Esophagus mucosa (tissue), 1 donor: ENCODE measurements at places on chromosomes 3 and 15.
A peak's percentile ranks its signal among the peaks of the same experiment; 100 is the strongest.

DNA sequence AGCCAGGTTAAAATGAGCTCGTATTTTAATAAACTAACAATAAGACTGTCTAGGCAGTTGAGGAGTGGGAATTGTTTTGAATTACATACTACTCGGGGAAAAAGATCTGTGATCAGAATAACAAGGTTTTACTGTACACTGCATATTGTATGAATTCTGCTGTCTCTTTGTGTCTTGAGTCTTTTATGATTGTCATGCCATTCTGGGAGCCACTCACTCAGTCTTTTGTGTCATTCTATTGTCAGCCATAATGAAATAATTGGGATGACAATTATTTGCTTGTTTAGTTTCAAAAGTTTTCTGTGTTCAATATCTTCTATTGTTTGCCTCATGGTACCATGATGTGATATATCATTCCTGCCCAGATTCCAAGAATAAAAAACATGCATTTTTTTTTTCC, 339.6 kb upstream of the TBL1XR1 start:
- no peak for ATAC-seq

DNA sequence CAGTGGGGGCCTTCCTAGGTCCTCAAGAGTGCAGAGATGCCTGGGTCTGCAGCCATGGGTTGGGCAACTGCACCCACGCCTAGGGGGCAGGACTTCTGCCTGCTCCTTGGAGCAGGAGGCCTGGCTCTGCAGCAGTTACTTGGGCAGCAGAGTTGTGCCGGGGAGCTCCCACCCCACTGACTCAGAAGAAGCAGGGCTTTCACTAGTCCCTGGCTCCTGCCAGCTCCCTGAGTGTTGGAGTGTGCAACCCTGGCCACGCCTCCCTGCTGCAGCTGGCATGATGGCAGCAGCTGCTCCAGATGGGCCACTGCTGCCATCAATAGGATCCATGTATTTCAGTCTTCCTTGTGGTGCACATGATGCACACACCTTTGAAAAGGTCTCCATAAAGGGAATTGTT, 40.6 kb upstream of the KCNH8 start:
- ATAC-seq = peak; percentile 32

GRCh38 chr3:101827211-101828174, 21.8 kb upstream of the NFKBIZ start:
- peak; percentile 76 for ATAC-seq

GRCh38 chr3:64360280-64360679, 135.0 kb upstream of the PRICKLE2 start:
- ATAC-seq = no peak

GRCh38 chr3:144912968-144913367, 941.3 kb downstream of the DIPK2A start:
- no peak for ATAC-seq

- no peak for ATAC-seq
Observed at GRCh38 chr15:26767169-26767670, 5.6 kb downstream of the GABRB3 start.

- ATAC-seq = no peak
Observed at GRCh38 chr3:177946497-177946896, 589.7 kb upstream of the KCNMB2 start.

GRCh38 chr3:131714585-131715220, 211.9 kb upstream of the MRPL3 start:
- no peak for ATAC-seq

GRCh38 chr3:47385007-47385406, 4.2 kb downstream of the PTPN23 start:
- no peak for ATAC-seq

DNA sequence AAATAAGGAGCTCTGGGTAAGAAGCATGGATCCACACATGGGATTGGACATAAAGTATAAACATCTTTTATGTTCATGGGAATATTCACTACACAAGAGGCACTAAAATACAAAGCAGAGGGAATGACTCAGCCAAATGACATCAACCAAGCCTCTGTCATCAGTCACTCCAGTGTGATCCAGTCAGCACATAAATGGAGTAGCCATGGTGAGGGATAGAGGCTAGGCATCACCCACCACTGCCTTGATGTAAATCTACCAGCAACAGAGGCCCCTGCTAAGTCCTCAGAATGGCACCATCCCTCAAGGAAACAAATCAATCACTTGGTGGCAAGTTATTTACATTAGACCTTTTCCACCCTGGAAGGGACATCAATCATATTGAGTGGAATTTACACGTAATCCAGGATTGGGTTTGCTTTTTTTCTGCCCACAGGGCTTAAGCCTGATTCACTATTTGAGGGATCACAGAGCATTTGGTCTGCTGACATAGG, 27.2 kb downstream of the VEPH1 start:
- ATAC-seq = no peak

DNA sequence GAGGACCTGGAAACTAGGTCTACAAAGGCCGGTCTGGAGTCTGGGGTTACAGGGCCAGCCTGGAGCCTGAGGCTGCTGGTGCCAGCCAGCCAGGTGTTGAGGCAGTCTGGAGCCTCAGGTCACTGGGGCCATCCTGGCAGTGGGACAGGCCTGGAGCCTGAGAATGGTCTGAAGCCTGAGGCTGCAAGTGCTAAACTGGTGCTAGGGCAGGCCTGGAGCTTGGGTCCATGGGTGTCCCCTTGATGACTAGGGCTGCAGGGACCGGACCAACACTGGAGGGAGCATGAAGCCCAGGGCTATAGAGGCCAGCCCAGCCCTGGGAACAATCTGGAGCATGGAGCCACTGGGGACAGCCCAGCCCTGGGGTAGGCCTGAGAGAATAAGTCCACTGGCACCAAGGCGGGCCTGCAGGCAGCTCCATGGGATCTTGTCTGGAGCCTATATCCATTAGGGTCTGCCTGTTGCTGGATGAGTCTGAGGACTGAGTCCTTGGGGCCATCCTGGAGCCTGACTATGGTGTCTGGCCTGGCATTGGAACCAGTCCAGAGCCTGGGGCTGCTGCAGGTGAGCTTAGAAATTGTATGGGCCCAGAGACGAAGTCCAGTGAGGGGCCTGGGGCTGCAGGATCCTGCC, 101.9 kb downstream of the GLDN start:
- ATAC-seq = peak; percentile 18

GRCh38 chr3:53375019-53375418, 27.7 kb upstream of the DCP1A start:
- peak; percentile 89 for ATAC-seq

- ATAC-seq = peak; percentile 70
Observed at GRCh38 chr15:98881526-98882520, 125.8 kb downstream of the PGPEP1L start.

DNA sequence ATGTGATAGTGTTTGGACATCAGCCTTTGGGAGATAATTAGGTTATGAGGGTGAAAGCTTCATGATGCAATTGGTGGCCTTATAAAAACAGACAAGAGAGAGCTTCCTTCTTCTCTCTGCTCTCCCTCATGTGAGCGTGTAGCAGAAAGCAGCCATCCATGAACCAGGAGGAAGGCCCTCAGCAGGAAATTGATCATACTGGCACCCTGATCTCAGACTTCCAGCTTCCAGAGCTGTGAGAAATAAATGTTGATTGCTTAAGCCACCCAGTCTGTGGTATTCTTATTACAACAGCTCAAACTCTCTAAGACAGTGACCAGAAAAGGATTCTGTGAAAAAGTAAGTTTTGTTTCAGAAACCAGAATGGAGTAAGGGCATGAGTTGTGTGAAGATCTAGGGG, 13.3 kb downstream of the STAC start:
- no peak for ATAC-seq

- no peak for ATAC-seq
Observed at GRCh38 chr3:55515550-55516246, 28.6 kb upstream of the WNT5A start.

DNA sequence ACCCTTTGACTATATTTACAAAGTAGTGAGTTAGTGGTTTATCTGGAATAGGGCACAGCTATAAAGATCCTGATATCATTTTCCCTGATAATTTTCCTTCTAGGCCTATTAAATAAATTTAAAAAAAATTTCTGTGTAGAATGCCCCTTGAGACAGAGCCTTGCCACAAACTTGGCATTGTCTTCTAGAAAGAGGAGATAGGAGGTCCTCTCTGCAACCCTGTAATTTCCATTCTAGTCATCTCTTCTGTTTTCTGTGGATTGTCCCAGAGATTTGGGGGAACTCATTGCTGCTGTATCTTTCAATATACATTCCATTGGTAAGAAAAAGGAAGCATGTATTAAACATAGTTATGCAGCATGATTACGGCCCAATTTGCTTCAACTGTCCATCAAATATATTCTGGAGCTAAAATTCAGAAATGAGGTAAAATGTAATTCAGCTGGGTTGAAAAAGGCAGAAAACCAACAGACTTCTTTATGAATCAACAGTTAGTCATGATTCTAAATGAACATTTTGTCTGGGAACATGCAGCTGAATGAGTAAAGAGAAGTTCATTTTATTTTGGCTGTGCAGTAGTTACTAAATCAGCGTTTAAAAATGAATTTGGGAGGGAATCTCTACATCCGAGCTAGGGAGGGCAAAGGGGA, 401.1 kb downstream of the NAALADL2 start:
- ATAC-seq = no peak

DNA sequence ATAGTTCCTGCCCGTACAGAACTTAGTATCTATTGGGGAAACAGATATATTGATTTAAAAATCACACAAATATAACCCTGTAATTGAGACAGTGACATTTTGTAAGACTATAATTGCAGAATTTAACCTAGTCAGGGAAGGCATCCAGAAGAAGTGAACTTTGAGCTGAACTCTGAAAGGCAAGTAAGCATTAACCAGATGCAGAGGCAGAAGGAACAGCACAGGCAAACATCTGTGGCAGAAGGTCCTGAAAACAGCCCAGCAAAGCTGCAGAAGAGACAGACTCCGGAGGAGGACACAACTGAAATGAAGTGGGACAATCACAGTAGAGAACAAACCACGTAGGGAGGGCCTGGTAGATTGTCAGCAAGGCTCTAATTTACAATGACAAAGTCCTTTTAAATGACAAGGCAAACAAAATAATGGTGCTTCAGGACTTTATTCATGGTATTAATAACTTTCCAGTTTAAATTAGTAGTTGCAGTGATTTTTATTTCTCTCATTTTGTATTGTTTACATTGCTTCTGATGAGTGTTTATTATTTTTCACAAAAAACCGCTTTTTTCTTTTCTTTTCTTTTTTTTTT, 14.5 kb downstream of the BCL2A1 start:
- ATAC-seq = no peak

- peak; percentile 87 for ATAC-seq
Observed at GRCh38 chr3:190338717-190339116, 16.5 kb upstream of the CLDN1 start.

DNA sequence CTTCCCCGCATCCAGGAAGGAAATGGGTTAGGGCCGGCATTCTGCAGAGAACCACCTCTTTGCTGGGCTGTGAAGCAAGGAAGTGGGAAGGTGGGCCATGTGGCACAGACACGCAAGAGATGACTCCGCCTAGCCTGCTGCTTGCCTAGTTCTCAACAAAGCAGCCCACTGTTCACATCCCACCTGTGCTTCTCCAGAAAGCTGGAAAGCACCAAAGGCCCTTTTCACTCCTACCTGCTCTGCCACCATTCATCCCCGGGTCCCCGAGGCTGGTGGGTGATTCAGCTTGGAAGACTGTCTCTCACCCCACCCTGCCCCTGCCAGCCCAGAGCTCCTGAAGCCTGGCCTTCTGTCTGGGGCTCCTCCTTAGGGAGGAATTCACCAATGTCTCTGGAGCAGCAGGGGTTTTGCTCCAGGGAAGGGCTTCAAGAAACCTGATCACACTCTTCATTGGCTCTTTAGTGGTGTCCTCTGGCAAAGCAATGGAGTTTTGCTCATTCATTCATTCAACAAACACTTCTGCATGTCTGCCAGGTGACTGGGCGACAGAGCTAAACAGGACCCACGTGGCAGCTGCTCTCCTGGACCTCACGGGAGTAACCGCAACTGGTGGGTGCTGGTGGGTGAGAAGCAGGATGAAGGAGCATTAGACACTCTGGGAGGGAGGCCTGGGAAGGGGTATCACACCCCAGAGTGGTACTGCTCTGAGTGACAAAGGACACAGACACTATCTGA, 145.4 kb upstream of the TLE3 start:
- no peak for ATAC-seq

- no peak for ATAC-seq
Observed at GRCh38 chr3:127767126-127767525, 55.2 kb downstream of the MGLL start.

GRCh38 chr15:66864871-66865281, 162.8 kb downstream of the SMAD6 start:
- no peak for ATAC-seq

- peak; percentile 67 for ATAC-seq
Observed at GRCh38 chr15:101641894-101642293, 10.3 kb downstream of the TM2D3 start.

- ATAC-seq = no peak
Observed at GRCh38 chr15:46854564-46854963, 862.7 kb upstream of the SEMA6D start.

DNA sequence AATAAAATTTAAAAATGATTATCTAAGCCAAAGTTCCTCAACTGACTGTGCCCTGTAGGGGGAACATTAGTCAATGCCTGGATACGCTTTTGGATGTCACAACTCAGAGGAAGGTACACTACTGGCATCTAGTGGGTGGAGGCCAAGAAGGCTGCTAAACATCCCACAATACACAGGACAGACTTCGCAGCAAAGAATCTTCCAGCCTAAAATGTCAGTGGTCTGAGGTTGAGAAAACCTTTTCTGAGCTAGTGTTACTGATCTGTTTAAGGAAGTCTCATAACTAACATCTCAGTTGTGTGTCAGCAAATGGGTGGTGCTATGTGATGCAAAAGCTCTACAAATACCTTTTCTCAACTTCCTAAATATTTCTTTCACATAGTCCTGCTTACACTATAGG, 20.9 kb upstream of the LDHAL6B start:
- ATAC-seq = peak; percentile 41

DNA sequence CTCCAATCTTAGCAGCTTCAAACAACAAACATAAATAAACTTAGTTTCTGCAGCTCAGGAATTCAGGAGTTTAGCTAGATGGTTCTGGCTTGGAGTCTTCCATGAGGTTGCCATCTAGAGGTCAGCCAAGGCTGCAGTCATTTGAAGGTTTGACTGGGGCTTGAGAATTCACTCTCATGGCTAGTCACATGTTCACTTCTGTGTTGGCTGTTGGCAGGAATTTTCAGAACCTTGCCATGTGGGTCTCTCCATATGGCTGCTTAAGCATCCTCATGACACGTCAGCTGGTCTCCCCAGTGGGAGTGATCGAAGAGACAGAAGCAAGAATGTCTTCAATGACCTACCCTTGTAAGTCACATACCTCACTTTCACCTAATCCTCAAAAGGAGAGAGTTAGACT, 269.2 kb upstream of the CNTN3 start:
- ATAC-seq = no peak

DNA sequence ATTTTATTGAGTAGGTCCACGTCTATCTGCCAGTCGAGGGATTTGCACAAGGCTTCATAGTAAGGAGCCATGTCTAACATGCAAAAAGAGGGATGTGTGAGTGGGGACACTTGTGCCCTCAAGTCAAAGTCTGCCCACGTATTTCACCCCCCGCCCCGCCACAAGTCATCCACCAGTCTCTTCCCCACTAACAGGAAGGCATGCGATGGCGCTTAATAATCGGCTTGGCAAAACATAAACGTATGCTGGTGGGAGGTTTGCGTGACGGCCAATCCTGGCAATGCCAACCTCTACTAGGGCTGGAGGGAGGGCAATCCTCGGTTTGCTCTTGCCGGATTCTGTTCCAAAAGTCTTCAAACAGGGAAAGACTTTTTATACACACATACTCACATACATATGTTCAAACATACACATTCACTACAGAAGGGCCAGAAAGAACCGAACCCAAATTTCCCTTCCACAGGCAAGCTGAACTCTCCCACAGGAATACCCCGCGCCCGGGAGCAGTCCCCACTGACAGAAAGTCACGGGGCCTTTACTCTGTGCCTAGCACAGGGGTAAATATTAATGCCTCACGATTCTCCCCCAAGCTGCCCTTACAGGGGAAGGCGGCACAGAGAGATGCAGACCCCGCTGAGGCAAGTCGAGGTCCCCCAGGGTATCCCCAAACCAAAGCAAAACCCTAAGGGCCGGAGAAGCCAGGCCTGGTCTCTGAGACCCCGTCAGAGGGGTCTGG, 675 bp downstream of the PSMD6 start:
- ATAC-seq = no peak
